ENCODE measurements at places on chromosomes 7 and 10.

DNA sequence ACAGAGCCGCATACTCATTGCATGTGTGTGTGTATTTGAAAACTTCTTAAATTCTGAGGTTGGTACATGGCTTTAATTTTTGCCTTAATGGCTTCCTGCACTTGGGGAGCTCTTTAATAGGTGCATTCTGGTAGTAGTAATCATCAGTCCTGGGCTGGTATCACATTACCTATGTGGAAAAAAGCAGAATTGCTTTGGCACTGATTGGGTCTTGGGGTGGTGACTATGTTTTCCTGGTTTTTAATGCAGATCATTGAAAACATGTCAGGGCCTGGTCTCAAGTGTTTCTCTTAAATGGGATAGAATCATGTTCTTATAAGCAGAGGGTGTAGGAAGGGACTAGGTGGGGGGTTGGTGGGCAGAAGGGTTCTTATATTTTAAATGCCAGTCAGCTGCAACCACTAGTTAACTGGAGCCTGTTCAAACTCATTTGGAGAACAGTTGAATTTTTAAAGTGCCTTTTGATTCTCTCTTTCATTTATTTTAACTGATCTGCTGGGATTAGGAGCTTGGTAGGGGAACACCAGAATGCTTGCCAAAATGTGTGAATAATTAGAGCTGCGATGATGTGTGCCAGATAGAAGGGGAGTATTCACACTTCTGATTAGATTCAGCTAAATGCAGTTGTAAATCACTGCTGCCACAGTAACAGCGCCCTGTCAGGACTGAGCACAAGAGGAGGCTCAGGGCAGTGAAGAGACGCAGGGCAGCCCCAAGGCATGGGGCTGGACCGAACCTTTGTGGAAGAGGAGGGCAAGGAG is 633.5 kb upstream of the GALNT17 start:
- no peak for ATAC-seq

- ATAC-seq, result no peak
Observed at GRCh38 chr7:35365523-35365922, 111.6 kb upstream of the TBX20 start.

DNA sequence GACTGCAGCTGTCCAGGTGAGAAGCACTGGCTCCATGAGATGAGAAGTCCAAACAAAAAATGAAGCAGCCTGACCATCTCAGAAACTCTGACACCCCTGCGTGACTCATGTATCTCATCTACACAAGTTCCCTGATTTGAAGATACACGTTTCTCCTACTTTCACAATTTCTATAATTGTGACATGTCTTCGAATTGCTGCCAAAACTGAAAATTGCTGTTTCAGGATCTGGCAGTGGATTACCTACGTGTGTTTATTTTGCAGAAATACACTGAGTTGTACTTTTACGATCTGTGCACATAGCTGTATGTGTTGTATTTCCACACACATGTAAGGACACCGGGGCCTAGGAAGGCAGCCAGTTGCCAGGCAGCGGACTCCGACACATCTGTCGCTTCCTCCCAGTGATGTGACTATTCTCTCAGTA is 53.2 kb downstream of the LARP4B start:
- no peak for ATAC-seq

DNA sequence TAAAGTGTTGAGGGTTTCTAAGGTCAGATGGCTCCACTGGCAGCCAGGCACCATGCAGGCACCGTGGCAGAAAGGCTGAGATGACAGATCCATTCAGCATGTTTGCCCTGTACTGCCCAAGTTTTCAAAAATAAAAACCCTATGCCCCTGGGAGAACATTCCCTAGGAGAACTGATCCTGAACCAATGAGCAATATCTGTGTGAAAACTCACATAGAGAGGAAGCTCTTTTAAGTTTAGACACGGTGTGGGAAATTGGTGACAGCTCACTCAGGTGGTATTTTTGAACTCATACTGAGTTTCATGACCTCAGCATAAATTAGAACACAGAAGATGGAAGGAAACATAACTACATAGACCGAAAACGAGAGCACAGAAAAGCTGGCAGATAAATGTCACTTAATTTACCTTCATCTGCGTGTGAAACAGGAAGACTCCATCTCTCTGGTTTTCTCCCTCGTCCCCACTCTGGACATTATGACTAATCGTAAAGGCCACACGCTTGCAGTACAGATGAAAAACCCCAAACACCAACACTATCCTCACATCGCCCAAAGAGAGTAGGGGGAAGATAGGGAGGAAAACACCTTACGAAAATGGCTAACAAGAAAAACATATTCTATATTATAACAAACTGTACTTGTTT is 127.8 kb downstream of the ICA1 start:
- ATAC-seq, result no peak

DNA sequence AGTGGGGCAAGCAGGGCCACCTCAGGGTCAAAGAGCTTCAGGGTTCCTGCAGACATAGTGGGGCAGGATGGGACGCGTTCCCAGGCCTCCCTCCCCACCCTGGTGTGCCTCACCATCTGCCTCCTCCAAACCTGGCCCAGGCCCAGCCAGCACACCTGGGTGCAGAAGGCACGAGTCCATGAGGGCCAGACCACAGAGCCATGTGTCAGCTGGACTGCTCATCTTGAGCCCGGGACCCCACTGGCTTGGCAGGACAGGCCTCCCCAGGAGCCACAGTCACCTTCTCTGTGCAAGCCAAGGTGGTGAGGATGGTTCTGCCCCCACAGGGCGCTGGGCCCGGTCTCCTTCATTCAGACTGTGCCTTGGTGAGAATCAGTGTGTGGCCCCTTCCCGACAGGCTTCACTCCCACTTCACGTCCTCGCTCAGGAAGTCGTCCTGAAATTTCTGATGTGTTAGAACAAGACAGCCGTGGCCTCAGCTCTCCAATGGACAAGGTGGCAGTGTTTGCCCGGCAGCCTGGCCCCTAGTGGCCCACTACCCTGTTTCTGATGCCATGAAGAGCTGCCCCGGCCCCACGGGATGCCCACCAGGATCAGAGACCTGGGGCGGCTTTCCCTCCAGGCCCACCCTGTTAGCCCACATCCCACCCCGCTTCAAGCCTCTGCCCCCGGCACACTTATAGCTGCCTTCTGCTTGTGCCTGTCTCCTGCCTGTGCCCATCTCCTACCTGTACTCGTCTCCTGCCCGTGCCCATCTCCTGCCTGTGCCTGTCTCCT is 59.6 kb upstream of the EBF3 start:
- ATAC-seq, result no peak

DNA sequence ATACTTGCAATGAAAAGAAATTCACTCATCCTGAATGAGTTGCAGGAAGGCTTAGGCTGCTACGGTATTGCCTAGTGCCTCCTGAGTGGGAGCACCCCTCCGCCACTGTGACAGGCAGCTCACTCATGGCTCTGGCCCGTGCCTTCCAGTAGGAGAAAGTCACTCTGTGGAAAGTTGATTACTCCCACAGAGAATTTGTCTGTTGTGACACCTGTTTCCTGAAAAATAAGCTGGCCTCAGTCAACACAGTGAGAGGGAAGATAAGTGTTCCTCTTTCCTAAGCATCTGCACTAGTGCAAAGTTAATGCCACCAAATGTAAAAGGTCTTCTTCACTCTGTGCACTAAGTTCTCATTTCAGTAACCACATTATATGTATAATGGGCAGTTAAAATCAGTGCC is 158.8 kb upstream of the INHBA start:
- ATAC-seq, result no peak

DNA sequence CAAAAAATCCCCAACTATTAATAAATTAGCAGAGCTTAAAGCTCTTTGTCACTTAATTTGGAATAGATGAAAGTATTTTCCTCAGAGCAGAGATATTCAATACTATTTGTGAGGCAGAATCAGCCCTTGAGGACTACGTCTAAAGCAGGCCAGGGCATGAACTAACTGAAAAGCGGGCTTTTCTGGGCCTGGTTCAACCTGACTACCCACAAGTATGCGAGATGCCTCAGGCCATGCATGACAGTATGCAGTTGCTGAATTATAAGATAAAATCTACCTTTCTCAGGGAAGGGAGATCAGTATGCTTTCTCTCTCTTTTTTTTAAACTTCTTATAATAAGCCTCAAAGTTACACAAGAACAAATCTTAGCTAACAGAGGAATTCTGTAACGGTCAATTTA is 20.1 kb downstream of the TMEM168 start:
- ATAC-seq, result peak; percentile 28

- no peak for ATAC-seq
Observed at GRCh38 chr10:131626274-131626673, 274.5 kb upstream of the PPP2R2D start.

- ATAC-seq, result no peak
Observed at GRCh38 chr10:76115131-76115470, 683.7 kb downstream of the LRMDA start.

GRCh38 chr10:132133005-132133404 is 53.7 kb upstream of the DPYSL4 start:
- peak; percentile 89 for ATAC-seq

GRCh38 chr7:7159063-7159658 is 23.2 kb upstream of the C1GALT1 start:
- ATAC-seq, result no peak

GRCh38 chr10:6342096-6342685 is 139.5 kb downstream of the PFKFB3 start:
- ATAC-seq, result no peak

GRCh38 chr10:111923032-111923431 is 260.5 kb downstream of the GPAM start:
- no peak for ATAC-seq

DNA sequence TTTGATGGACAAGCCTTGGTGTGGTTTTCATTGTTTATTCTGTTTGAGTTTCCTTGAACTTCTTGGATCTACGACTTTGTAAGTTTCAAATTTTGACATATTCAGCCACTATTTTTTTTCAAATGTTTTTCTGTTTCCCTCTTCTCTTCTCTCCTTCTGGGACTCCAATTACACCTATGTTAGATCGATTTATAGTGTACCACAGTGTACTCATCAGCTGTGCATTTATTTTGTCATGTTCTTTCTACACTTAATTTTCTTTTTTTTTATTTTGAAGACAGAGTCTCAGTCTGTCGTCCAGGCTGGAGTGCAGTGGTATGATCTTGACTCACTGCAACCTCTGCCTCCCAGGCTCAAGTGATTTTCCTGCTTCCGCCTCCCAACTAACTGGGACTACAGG is 16.2 kb downstream of the OLAH start:
- no peak for ATAC-seq

GRCh38 chr7:49995681-49996080 is 97.4 kb downstream of the ZPBP start:
- no peak for ATAC-seq

DNA sequence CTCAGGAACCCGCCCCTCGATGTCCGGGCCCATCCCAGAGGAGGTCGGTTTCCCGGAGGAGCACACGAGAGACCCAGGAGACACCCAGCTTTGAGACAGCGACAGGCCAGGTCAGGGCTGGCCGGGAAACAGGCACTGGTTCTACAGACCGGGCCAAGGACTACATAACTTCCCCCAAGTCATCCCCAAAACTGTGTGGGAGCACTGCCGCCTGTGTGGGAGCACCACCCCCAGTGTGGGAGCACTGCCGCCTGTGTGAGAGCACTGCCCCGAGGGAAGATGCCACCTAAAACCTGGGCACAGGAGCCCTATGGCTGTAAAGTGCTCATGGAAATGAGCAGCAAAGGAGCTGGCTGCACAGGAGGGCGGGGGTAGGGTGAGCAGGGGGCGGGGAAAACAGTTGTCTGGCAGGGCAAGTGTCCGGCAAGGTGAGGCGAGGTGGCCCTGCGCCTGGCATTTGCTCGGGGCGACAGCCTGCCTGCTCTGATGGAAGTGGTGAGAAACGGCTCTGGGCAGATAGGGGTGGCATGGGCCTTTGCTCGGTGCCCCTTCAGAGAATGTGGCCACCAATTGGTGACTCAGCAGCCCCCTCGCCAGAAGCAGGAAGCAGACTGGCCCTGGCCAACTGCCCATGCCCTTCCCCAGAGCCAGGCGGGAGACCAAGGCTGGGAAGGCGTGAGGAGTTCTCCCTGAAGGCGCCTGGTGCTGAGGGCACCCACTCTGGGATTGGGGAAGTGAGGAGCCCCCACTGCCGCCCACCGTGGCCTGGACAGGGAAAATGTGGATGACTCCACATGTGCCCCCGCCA is 26.2 kb downstream of the PAPOLB start:
- ATAC-seq, result no peak

DNA sequence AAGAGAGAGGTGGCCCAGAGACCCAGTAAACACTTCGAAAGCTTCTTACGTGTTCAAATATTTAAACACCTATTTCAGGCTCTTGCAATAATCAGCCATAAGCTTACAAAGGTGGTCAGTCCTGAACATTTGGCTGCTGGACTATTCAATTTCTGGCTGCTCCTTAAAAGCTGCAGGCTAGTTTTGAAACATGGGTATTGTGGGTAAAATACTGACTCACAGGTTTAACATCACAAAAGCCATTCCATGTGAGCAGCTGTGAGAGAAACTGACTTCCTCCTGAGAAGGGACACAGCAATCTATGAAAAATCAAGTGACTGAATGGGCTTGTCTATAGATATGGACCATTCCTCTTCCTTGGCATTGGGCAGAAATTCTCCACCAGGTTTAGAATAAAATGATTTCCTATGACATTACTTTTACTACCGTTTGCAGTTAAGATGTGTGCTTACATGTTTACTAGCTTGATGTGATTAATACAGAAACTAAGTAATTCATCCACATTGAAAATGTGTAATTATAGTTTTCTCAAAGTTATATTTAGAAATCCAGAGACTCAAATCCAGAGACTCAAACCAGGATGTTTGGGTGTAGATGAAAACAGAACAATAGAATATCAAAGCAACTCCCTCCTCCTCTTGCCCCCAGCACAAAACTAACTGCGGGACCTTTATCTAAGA is 252.3 kb downstream of the GATA3 start:
- no peak for ATAC-seq

DNA sequence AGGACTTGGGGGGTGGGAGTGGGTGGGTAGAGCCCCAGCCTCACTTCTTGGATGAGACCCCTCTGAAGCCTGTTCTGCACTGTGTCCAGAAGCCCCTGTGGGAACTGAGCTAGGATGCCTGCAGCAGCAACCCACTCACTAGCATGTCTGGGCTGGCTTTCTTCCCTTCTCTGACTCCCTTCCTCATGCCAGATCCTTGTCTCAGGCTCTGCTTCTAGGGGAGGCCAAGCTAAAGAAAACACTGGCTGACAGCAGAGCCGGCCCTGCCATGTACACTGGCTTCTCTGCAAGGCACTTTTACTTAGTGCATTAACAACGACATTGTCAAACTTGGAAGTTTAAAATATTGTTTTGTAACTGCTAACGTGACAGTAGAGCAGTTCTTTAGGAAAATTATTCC is 50.2 kb downstream of the ARHGAP22 start:
- ATAC-seq, result no peak

Measured in motor neuron (in vitro differentiated cells).